Glutamatergic neuron (in vitro differentiated cells): ENCODE measurements at places on chromosomes 11 and 22. TPM values are rescaled to one million over a fixed set of nuclear protein-coding genes. Genes with fewer than 3 reads are reported as not detected.

Gene OR8G1
- total RNA-seq, result not detected

Gene KRTAP5-11
- not detected for total RNA-seq

Gene OR6A2
- 0.56 TPM for total RNA-seq

Gene PDE2A
- total RNA-seq, result 16.9 TPM

Gene FIBIN
- 0.22 TPM for total RNA-seq

Gene OR51E2
- not detected for total RNA-seq

Gene SLC22A12
- total RNA-seq, result not detected
